D721Med (cell line): ENCODE measurements at places on chromosomes 11 and 22.

DNA sequence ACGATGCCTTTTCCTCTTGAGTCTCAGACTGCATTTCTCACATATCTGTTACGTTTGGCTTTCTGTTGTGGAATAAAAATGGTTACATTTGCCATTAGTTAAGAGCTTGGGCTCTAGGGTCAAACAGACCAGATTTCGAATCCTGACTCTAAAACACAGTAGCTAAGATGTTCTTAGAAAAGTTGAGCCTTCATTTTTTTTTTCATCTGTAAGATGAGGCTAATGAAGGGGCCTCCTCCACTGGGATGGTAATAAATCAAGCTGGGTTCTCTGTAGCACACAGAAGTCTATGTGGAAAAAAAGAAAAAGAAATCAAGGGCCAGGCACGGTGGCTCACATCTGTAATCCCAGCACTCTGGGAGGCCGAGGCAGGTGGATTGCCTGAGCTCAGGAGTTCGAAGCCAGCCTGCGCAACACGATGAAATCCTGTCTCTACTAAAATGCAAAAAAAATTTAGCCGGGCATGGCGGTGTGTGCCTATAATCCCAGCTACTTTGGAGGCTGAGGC lies 49.9 kb upstream of the CAPRIN1 start:
- DNase-seq = no peak

DNA sequence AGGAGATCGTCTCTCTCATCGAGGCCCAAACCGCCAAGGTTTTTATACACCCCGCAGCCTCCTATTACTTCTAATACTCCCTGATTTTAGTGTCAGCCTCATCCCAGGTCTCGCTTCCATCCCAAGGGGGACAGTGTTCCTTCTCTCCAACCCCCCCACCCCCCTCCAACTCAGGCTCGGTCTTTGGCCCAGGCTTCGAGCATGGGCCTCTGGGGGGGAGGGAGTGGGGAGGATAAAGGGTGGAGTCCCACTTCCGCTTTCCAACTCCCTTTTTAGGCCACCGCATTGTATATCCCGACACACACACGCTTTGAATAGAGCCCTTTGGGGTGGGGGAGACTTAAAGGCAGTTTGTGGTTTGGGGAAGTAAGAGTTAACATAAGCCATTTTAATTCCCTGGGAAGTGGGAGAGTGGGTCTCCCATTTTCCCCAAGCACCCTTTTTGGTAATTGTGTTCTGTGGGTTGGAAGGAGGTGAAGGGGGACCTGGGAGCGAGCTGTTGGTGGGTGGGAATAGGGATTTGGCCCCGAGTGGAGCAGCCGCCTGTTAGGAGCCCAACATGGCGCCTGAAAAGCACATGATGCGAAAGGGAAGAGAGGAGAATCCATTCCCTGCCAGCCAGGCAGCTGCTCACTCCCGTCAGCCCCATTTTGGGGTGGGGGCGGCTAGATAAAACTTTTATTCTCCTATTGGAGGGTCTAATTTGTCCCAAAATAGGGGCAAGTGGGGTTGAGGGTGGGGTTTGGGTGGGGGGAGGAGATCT lies 844 bp downstream of the PCF11 start:
- DNase-seq = no peak

- DNase-seq = peak; percentile 72
These were observed 5.3 kb upstream of the LRRN4CL start for GRCh38 chr11:62694455-62695167.

DNA sequence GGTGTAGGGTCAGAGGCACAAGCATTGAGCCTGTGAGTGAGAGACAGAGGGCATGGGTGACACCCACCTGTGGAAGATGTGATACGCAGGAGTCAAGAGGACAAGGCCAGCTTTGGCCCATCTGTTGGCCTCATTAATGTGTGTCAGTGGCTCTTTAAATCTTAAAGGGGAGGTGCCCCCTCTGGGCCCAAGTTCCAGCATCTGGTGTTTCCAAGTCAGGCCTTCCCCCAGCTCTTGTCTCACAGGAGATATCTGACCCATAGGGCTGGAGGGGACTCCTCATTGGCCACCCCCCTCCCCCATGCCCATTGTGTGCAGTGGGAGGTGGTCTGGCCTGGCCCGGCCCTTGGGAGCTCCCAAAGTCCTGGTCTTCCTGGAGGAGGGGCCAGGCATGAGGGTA lies 8.9 kb downstream of the KCNK7 start:
- DNase-seq = no peak

GRCh38 chr22:49432211-49432896 lies 395.3 kb downstream of the BRD1 start:
- DNase-seq = no peak

GRCh38 chr11:133305208-133305956 lies 226.9 kb downstream of the OPCML start:
- DNase-seq = no peak

DNA sequence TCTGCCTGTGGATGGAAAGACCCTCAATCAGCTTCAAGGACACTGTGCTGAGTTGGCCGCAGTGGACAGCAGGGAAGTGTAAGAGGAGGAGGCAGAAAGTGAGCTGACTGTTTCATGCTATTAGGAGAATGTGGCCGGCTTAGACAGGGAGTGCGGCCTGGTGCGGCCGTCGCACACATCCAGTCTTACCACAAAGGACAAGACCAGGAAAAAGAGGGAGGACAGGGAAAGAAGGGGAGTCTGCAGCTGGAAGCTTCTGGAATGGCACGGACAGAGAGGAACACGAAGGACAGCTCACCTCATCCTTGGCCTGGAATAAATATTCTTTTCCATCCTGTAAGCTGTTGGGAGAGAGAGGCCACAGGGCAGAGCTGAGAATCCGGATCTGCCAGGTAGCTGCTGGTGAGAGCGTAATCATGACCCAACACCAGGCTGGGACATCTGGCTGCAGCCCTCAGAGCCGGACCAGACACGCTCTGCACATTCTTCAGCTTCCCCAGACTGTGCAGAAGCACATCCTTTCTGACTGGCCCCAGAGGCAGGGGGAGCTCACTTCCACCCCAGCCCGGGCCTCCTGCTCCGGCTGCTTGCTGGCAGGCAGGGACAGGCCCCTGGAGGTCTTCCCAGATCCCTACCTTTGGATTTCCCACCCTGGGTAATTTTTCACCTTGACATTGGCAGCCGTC lies 8.6 kb upstream of the RBM4B start:
- DNase-seq = no peak

DNA sequence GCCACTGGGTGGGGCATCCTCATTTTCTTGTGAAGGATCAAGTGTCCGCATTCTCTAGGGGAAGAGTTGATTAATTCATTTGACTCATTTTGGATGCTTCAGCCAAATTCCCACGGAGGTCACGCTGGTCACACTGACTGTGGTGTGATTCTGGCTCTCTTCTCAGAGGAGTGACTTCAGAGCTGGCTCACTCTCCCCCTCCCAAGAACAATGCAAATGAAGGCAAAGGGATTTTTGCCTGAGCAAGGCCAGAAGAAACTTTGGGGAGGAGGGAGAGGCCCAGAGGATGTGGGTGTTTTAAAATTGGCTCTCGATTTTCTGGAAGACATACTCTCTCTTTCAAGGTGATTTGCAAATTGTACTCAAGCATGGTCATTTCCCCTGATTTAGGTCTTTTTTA lies 51.1 kb upstream of the LMO2 start:
- no peak for DNase-seq
